ENCODE measurements at places on chromosomes 6 and 20.

DNA sequence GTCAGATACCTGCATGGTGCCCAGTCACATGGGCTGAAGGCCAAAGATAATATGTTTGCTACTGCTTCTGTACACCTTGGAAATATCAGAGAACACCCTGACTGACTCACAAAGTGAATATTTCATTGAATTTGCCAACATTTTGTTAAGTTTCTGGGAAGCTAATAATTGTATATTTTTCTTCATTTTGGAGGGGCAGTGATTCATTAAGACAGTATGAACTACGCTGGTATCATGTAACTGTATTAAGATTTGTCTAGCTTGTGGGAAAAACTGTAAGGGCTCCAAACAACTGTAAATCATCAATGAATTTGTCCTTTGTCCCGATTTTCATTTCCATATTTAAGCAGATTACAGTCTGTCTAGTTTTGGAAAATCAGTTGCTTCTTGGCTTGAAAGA lies 102.3 kb upstream of the CCN2 start:
- no peak for DNase-seq

DNA sequence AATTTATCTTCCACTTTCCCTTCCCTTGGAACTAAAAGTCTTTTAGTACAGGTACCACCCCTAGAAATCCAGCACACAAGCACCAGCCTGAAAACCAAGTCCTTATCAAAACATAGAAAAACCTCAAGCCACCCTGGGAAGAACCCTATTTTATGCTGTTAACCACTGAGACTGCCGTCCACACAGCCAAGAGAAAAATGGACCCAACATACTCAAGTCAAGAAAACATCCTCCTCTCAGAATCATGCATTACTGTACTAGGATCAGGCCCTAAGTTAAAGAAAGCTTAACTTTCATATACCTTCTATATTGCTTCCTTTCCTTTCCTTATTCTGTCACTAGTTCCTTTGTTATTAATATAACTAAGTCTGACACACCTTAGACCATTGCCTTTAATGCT lies 16.9 kb upstream of the GOPC start:
- DNase-seq, result no peak

DNA sequence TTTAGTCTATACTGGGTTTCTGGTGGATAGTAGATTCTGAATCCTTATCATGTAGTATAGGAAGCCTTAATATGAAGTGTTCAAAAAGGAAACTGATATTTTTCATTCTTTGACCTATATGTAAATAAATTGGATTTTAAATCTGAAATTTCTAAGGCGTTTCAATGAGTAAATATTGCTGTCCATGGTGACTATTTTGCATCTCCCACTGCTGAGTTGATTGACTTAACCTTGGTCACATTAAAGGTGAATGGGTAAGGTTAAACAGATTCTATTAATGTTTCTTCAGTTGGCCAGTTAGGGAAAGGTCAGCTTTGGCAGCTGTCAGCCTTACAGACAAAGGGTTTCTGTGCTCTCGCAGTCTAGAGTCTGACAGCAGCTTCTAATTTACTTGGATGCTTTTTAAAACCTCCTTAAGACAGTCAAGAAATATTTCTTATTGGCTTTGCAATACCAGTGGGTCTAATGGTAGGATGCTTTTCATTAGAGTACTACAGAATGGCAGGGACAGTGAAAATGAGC lies 24.8 kb downstream of the PRIM2 start:
- no peak for DNase-seq

GRCh38 chr6:1798965-1799325 lies 189.2 kb downstream of the FOXC1 start:
- DNase-seq, result no peak

- no peak for DNase-seq
These were observed 9.8 kb upstream of the ZBP1 start for GRCh38 chr20:57630061-57630460.

DNA sequence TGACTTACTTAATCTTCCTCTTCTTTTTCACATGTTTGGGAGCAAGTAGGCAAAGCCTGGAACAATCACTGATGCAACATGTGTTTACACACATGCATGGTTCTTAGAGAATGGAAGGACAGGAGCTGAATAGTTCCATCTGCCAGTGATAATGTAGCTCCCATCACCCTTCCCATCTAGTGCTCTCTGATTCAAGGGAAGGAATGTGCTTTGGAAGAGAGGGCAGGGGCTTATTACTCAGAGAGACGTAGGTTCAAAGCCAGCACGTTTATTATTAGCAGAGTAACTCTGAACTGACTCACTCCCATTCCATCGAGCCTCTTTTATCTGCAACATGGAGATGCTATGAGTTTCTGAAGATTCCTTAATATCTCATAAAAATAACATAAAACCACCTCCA lies 211.9 kb downstream of the GMPR start:
- DNase-seq, result no peak

DNA sequence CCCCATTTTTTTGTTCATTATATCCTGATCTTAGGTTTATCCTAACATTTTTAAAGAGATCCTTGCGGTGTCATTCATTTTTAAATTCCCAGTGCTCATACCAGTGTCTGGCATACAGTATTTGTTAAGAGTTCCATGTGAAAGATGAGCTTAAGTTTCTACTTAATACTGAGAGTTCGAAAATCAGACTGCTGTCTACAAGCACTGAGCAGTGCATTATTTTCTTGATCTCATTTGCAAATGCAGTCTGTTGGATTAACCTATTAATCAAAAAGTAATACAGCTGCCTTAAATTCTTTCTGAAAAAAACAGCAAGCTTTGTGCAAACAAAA lies 663 bp downstream of the COQ3 start:
- DNase-seq, result no peak

- no peak for DNase-seq
These were observed 6.5 kb downstream of the MBOAT1 start for GRCh38 chr6:20205722-20206161.

- DNase-seq, result no peak
These were observed 131.3 kb downstream of the PRND start for GRCh38 chr20:4853004-4853403.

- DNase-seq, result no peak
These were observed 487.2 kb downstream of the PHF3 start for GRCh38 chr6:64122712-64123375.

- DNase-seq, result no peak
These were observed 3.4 kb downstream of the LINC00237 start for GRCh38 chr20:21102603-21103311.

DNA sequence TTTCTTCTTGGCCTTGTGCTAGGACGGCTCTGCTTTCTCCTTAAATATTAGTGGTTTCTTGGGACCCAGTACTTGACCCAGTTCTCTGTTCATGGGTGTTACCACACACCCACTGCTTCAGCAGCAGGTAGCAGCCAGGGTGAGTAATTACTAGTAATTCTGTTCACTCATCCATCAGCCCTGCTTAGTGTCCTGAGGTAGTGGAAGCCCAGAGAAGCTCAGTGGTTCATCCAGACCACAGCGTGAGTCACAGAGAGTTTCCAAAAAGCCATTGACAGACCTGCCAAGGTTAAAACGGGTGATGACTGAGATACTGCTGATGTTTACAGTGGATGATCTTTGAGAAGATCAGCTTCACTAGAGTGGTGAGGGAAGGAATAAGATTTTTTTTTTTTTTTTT lies 51.7 kb upstream of the HINT3 start:
- DNase-seq, result no peak

DNA sequence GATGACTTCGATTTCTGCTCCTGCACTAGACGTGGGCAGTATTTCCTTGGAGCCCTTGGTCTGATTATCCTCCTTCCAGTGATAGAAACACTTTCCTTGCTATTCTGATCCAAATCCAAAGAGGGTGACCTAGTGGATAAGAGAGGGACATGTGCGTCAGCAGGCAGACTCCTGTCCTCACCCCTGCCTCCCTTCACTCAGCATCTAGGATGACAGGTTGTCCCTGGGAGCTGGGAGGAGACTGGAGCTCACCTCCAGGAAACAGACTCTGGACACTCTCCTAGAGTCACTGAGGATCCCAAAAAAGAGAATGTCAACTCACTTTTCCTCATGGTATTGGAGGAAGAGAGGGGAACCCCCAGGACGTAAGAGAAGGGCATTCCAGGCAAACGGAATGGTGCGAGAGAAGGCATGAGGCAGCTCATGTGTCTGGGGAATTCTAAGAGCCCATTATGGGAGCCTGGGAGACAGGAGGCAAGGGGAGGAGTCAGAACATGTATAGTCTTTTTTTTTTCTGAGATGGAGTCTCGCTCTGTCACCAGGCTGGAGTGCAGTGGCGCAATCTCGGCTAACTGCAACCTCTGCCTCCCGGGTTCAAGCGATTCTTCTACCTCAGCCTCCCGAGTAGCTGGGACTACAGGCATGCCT lies 2.2 kb downstream of the C20orf173 start:
- DNase-seq, result no peak

DNA sequence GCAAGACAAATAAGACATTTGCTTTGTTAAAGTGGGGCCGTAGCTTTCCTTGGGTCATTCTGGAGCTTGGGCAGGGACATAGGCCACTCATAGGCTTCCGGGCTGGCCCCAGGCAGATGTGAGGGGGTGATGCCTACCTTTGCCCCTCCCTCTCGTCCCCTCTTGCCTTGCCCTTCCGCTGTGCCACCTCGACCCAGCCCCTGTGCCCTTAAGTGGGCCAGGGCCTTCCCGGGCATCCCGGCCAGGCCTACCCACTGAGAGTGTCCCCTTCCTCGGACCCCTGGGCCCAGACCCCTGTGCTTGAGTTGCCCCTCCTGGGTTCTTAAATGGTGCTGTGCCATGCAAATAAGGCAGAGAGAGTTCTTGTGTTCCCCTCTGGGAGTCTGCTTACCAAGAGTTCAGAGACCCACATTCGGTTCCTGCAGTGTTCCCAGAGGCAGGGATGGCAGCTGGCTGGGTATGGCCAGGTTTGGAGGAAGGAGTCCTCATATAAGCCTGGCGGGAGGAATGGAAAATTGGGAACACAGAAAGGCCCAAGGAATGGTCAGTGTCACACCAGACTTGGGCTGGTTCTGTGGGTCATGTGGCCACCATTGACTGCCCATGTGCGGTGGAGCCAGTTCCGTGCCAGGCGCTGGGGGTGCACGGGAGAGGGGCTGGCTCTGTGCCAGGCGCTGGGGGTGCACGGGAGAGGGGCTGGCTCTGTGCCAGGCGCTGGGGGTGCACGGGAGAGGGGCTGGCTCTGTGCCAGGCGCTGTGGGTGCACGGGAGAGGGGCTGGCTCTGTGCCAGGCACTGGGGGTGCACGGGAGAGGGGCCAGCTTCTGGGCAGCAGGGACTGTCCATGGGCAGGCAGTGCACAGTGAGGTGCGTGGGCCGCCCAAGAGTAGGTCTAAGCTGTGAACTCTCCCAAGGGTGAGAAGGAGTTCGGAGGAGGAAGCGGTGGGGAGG lies 173.5 kb upstream of the SNX9 start:
- DNase-seq, result no peak

DNA sequence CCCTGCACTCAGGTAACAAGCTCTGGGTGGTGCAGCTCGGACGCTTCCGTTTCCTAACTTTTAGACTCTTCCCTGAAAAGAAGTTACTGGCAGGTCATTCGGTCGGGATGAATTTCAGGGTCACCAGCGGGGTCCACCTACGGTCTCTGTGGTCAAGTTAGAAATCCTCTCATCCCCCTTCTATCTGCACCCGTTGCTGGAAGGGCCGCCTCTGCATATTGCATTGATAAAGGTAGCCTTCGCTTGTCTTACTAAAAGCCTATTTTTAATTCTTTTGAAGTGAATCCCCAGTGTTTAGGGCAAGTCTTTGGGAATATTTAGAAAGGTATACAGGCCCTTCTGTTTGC lies 47.3 kb downstream of the LRRN4 start:
- no peak for DNase-seq

- DNase-seq, result no peak
These were observed 83.3 kb upstream of the ID4 start for GRCh38 chr6:19753826-19754225.

DNA sequence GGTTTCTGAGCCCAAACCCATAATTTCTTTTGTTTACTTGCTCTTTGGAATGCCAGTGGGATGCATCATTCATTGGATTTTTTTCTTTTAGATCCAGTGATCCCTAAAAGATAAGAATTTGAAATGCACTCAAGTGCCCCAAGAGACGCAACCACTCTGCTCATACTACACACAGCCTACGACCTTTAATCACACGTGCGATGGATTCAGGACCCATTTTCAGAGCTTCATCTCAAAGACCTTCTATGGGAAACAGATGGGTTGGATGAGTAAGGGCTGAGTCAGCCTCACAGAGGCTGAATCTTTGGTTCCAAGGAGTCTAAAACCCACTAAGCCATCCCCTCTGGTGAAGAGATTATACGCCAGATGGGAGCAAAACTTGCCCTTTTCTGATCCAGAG lies 265.5 kb upstream of the EXOC2 start:
- DNase-seq, result no peak

DNA sequence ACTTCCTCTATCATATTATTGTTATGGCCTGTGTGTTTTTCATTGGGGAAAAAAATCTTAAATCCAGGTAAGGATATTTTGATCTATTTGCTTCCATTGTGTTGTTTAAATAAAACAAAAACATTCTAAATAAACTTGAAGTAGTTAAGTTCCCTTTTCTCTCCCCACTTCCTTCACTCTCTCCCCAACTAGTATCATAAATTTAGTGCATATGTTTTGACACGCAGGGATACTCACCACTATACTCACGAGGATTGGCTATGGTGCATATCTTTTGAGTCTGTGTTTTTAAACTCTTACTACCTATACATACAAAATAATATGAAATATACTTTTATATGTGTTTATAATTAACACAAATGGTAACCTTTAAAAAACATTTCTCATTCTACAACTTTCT lies 5.2 kb downstream of the TTLL9 start:
- DNase-seq, result no peak

DNA sequence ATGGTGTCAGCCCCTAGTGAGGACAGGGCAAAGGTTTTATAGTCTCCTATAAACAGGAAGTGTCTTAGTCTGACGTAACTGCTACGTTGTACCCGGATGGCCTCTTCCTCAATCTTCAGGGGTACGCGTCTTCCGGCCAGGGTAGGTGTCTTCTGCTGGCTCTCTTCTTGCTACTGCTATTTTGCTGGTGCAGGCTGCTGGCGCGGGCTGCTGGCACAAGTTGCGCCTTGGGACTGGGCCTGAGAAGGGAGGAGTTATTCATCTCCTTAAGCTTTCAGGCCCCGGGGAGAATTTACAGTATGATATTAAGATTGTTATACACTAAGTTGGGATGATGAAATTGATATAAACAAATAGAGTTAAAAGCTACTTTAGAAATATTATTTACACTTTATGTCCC lies 74.4 kb downstream of the HDGFL1 start:
- DNase-seq, result no peak

- DNase-seq, result no peak
These were observed 492.9 kb downstream of the PRKN start for GRCh38 chr6:162234631-162235030.

GRCh38 chr6:74645108-74645849 lies 560.6 kb downstream of the COL12A1 start:
- no peak for DNase-seq

DNA sequence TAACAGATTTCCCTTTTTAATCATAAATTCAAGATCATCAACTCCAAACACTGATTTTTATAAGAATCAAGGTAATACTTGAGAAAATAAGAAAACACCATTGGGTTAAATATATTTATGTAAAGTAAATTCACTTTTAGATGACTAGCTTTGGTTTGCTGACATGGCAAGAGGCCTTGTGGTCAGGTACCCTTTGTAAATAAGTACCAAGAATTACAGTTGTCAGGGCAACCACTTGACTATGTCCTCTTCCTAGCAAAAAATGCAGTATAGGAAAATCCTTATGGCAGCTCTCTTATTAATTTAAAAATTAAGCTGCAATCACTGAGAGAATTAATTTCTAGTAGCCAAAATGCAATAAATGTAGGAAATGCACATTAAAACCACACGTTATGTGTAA lies 153.8 kb downstream of the INSM1 start:
- DNase-seq, result no peak

GRCh38 chr6:126640921-126641320 lies 301.0 kb downstream of the CENPW start:
- no peak for DNase-seq
